Peyer's patch (tissue), 4 donors: ENCODE measurements at places on chromosomes 3 and 15. TPM values are rescaled to one million over a fixed set of nuclear protein-coding genes. Genes with fewer than 3 reads are reported as not detected.

PLA2G4D gene
- total RNA-seq, result not detected

CLRN1 gene
- total RNA-seq, result not detected

PPM1L gene
- 13.0 TPM for total RNA-seq

CHRNA5 gene
- 0.53 TPM for total RNA-seq

WDR49 gene
- total RNA-seq, result not detected

SCN11A gene
- 0.28 TPM for total RNA-seq

SLC12A1 gene
- total RNA-seq, result not detected

MAP3K13 gene
- total RNA-seq, result 40.4 TPM

HESX1 gene
- total RNA-seq, result not detected

C3orf70 gene
- 5.4 TPM for total RNA-seq
